H9 (cell line): ENCODE measurements at places on chromosomes 7 and 10. TPM values are rescaled to one million over a fixed set of nuclear protein-coding genes. Genes with fewer than 3 reads are reported as not detected.

- no peak for DNase-seq
Observed at GRCh38 chr7:117666031-117666430, 186.2 kb downstream of the CFTR start.

GRCh38 chr10:45550903-45551786 lies 121.4 kb downstream of the ZFAND4 start:
- no peak for DNase-seq

DNA sequence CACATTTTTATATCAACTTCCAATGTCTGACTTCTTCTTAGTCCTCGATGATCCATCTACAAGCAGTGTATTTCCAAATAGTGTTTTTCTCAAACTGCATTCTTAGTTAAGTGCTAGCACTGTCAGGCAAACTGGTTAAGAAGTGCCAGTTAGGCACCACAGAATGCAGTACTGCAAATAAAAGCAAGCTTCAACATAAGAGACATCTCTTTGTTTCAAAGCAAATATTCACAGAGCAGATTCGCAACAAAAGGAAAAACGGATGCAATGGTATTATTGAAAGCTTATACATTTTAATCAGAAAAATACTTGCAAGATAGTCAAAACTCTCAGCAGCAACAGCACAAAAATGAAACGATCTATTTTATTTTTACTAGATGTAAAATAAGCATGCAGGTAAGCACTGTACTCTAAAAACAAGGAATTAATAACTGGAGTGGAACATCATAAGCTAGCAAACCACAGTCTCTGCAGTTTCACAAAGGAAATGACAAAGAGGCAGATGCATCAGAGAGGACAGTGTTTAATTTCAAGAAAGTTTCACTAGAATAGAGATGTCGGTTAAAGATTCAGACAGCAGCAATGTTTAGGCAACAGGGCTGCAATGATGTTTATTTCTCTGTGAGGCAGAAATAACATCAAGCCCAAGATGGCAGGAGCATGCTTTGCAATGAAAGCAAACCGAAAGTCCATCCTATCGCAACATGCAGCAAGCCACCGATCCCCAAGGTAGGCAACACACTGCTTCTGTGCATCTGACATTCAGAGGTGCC lies 82.0 kb downstream of the FGFR2 start:
- no peak for DNase-seq

- no peak for DNase-seq
Observed at GRCh38 chr10:3784510-3785250, at the start of gene KLF6. Gene KLF6, minus strand, starts transcription at chr10:3785209. Its CDS starts 195 bp downstream, at chr10:3785014.

The RELN gene
- total RNA-seq, result 0.02 TPM in 1 of 2 replicates, not detected in the other
